Aorta (tissue), 5 donors: ENCODE measurements at places on chromosomes 3 and 15. TPM values are rescaled to one million over a fixed set of nuclear protein-coding genes. Genes with fewer than 3 reads are reported as not detected.

The NR1D2 gene
- 61.1 TPM for total RNA-seq

The TP63 gene
- total RNA-seq = 0.72 TPM

The SLC30A4 gene
- 10.2 TPM for total RNA-seq

The FBXW12 gene
- total RNA-seq = not detected

The PPCDC gene
- total RNA-seq = 16.5 TPM

The GPR62 gene
- total RNA-seq = not detected

The SLC28A2 gene
- not detected for total RNA-seq
